Left ventricle myocardium superior (tissue), 1 donor: ENCODE measurements at places on chromosomes 3 and 15. TPM values are rescaled to one million over a fixed set of nuclear protein-coding genes. Genes with fewer than 3 reads are reported as not detected.

DNA sequence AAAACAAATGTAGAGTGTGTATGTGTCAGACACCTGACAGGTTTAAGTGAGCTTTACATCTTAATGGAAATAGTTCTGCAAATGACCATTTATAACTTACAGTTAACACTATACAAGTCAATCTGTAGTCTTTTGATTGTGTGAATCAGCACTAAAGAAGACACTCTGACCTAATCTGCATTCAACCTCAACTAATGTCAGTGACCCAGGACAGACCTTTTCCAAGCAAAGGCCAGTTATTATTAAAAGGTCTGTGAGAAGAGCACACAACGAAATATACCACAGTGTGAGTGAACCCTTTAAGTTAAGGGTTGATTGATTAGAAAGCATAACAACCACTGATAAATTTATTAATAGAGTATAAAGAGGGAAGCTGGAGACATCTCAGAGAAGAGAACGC, 761.9 kb upstream of the LMCD1 start:
- no peak for DNase-seq

GRCh38 chr15:99305761-99306505, 54.7 kb downstream of the LRRC28 start:
- DNase-seq, result peak; percentile 73

GRCh38 chr3:38575279-38575843, 74.1 kb downstream of the SCN5A start:
- no peak for DNase-seq

GRCh38 chr3:129599607-129600006, 6.9 kb downstream of the PLXND1 start:
- DNase-seq, result peak; percentile 76

DNA sequence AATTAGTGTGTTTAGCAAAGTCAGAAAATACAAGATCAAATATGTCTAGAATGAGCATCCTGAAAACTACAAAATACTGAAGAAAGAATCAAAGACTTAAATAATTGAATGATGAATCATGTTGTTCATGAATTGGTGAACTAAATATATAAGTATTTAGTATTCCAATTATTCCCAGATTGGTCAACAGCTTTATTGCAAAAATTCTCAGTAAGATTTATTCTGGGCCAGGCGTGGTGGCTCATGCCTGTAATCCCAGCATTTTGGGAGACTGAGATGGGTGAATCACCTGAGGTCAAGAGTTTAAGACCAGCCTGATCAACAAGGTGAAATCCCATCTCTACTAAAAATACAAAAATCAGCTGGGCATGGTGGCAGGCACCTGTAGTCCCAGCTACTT, 250.0 kb upstream of the NECTIN3 start:
- no peak for DNase-seq

- no peak for DNase-seq
Measured at GRCh38 chr3:32841867-32842470, 24.2 kb downstream of the TRIM71 start.

DNA sequence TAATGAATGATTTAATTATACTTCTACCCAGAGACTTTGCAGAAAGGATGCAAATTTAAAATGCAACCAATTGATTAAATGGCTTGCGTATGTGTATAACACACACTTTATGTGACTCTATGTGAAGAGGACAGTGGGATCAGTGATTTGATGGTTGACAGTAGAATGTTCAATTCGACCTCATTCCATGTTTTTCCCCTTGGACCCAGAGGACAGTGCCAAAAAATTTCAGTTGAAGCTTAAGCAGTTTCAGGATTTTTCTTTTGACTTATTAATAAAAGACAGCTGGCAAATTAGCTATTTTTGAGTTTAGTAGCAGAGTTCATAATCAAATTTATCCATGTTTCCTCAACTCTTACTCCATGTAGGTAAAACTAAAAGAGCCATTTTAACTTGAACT, 742.4 kb upstream of the NR2F2 start:
- DNase-seq, result no peak

Gene ZNF860
- total RNA-seq, result 0.17 TPM

Gene GPR176
- total RNA-seq, result 1.5 TPM

DNA sequence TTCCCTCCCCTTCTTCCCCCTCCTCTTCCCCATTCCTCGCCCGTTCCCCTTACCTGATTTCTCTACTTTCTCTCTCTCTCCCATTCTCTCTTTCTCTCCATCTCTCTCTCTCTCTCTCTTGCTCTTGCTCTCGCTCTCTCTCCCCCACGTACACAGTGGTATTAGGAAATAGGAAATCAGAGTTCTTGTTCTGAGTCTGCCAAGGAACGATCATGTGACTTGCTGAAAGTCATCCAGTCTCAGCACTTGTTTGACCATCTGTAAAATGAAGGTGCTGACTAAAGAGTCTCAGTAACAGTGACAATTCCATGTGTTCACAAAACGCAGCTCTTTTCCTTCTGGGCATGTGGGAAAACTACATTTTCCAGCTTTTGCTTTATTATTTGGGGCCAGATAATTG, 445.0 kb upstream of the TGFBR2 start:
- no peak for DNase-seq

- DNase-seq, result no peak
Measured at GRCh38 chr3:113771993-113772392, 25.2 kb downstream of the ATP6V1A start.

Gene TUSC7
- total RNA-seq, result not detected

DNA sequence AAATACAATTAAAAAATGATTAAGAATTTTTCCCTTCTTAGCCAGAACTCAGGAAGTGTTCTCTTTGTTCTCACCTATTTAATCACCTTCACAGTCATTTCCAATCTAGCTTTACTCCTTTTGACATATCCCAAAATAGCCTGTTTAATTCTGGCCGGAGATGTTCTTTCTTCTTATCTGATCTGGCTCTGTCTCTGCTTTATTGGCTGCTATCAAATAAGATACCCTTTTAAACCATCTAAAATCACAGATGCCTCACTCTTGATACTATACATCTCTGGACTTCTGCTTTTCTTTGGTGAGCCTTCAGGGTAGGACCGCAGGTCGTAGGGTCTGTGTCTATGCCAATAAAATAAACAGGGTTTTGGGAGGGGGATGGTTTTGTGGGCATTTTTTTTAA, 319.2 kb upstream of the SEMA6D start:
- no peak for DNase-seq

Gene FETUB
- total RNA-seq, result not detected

DNA sequence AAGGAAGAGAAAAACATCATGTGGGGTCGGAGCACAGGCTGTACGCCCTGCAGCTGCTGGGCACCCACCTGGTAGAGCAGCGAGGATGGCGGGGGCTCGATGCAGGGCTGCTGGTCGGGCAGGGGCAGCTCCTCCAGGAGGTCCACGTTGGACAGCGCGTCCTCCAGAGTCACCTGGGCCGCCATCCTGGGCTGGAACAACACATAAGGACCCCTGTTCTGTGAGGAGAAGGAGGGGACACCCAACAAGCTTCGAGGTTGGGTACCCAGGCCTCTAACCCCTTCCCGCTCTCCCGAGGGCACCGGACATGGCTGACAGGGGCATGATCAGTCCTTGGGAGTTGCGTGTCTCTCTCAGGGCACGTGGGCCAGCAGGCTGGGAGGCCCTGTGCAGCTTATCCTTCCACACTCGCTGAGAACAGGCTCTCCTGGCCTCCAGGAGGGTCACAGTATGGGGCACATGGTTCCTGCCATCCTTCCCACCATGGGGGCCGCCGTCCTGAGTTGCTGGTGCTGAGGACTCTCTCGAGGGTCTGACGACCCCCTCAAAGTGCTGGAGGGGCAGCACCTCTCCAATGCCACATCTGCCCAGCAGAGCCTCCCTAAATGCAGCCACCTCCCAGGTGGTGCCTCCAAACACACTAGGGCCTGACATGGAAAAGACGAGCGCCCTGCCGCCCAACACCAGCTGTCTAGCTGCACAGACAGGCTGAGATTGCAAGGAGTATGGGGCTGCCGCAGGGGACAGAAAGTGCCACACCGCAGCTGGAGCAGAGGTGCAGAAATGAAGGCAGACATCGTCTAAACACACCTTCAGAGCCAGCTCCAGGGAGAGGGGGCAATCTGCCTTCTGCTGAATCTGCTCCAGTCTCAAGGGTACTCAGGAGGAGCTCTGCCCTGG, 32.8 kb downstream of the CYFIP1 start:
- DNase-seq, result no peak

GRCh38 chr15:39413558-39413957, 167.3 kb upstream of the THBS1 start:
- DNase-seq, result no peak

Gene UROC1
- not detected for total RNA-seq

DNA sequence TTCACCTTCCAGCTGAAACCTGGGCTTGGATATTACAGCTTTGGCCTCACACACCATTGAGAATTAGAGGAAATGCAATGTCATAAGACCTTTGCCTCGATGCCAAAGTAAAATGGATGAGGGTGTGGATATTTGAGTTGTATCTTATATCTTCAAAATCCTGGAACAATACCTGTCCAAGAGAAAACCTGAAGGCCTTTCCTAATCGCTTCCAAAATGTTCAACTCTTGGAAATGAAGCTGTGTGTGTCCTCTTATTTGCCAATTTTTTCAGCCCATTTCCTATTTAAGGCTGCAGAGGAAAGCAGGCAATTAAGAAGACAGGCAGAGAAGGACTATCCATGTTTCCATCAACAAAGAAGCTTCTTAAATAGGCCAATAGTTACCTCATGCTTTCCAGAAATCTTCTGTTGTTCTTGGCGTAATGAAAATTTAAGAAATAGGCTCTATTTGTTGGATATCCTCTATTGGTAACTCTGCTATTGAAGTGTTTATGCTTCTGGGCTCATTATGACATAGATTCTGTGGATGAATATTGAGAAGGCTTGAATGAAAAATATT, 99.5 kb upstream of the ZBTB20 start:
- no peak for DNase-seq

GRCh38 chr3:32852146-32852545, 34.3 kb downstream of the TRIM71 start:
- no peak for DNase-seq

DNA sequence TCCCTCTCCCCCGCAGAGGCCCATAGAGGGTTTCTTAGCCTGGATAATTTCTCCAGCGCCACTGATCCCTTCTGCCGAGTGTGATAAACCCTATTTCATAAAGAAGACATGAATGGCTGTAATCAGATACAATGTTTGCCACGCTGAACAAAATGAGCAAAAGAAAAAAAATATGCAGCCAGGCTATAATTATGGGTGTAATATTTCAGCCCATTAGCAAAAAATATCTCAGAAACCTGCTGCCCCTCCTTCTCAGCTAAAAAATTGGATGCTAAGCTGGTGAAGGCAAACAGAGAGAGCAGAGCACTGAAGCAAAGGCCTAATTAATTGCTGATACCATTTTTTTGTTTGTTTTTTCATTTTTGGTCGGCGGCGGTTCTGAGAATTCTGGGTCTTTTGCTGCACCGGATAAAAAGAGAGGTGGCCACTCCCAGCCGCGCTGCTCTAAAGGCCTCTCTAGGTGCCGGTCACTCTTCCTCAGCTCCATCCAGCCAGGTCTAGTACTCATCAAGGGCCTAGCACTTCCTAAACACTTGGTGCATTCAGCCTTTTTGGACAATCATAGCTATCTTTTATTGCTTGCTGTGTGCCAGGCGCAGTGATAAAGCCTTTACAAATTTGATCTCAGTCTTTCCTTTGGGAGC, 128.7 kb upstream of the TLE3 start:
- DNase-seq, result no peak

Gene KY
- 20.6 TPM for total RNA-seq

DNA sequence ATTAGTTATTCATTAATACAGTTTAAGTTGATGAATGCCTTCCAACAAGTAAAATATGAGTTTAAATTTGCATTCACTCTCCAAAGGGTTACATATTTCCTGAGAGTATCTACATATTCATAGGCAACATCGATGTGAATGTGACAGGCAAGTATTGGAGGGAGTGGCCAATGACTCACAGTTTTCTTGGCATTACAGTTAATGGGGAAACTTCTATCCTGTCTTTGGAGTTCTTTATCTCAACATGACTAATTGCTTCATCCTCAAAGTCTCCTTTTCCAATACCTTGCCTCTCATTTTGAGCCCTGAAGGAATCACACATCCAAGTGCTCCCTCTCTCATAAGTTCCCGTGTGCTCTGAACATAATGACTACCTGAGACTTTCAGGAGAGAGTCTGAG, 439.7 kb upstream of the FRG2C start:
- no peak for DNase-seq

- DNase-seq, result peak; percentile 57
Measured at GRCh38 chr15:75713338-75713895, 769 bp upstream of the CSPG4 start.

DNA sequence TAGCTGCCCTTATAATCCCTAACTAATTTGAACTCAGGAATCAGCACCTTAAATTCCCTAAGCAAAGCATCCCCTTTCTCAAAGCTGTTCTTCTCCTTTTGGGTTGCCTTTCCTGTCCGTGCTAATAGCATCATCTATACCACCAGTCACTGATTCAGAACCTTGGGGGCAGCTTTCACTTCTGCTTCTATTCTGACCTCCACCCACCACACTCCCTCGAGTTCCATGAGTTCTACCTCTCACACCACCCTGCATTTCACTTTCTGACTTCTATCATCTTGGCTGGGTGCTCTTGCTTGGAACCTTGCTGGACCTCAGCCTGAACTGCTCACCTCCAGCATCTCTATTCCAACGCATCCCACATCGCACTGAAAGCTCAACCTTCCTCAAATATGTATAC, 55.4 kb upstream of the KCNMB2 start:
- no peak for DNase-seq

DNA sequence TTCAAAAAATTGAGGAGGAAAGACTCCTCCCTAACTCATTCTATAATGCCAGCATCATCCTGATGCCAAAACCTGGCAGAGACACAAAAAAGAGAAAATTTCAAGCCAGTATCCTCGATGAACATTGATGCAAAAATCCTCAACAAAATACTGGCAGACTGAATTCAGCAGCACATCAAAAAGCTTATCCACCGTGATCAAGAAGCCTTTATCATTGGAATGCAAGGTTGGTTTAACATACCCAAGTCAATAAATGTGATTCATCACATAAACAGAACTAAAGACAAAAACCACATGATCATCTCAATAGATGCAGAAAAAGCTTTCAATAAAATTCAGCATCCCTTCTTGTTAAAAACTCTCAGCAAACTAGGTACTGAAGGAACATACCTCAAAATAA, 24.2 kb upstream of the CAPN3 start:
- no peak for DNase-seq

Gene RARRES1
- 14.6 TPM for total RNA-seq

Gene P2RY14
- 4.4 TPM for total RNA-seq

DNA sequence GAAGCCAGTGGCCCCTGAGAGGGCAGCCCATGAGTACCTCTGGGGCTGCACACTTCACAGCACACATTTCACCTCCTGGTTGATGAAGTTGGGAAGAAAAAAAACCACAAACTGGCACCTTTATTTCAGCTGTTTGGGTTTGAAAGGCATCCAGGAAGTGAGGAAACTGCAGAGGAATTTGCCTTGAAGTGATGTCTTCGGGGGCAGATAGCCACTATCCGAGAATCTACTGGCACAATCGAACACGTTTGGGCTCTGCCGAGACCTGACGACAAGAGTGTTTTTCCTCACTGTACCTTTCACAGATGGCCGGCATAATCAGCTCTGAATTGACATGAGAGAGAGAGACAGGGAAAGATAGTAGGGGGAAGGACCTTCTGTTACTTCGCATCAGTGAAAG, 59.7 kb downstream of the LRIG1 start:
- no peak for DNase-seq

- no peak for DNase-seq
Measured at GRCh38 chr3:43415088-43415487, 128.7 kb downstream of the SNRK start.
